ENCODE measurements at places on chromosomes 2 and 18.

- peak; percentile 79 for DNase-seq
These were observed 453 bp downstream of the CABLES1 start for GRCh38 chr18:23135550-23136325.

GRCh38 chr2:190627448-190628412 lies 21.2 kb upstream of the NAB1 start:
- DNase-seq = peak; percentile 73

DNA sequence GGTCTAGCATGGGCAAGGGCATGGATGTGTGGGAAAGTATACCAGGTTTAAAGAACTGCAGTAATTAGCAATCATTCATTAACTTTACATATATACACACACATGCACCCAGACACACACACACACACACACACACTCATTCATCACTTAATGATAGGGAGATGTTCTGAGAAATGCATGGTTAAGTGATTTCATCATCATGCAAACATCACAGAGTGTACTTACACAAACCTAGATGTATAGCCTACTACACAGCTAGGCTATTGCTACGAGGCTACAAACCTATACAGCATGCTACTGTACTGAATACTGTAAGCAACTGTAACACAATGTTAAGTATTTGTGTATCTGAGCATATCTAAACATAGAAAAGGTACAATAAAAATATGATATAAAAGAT lies 83.6 kb downstream of the COLEC12 start:
- no peak for DNase-seq

GRCh38 chr2:157843081-157843480 lies 33.0 kb downstream of the ACVR1 start:
- no peak for DNase-seq

DNA sequence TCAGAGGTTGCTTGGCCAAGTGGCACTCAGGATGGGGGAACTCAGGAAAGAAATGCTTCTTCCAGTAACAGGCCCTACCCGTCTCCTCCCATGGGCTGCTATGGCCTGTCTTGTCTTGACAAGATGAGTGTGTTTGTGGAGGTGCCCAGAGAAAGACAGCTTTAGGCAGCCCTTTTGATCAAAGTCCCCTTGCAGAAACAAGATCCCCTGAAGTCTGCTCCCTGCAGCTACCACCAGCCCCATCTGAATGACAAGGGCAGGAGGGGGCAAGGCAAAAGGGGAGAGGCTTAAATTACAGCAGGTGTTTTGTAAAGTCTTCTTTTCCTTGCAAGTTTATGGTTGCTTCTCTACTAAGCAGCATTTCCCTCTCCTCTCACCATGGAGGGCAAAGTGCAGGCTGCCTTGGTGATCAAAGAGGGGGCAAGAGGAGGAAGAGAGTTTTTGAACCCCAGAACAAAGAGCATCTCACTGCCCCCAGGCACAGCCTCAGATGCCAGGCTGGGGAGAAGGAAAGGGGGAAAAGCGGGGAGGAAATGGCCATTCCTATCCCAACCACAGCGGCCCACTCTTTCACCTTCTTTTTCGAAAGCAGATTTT lies 6.7 kb downstream of the EVA1A start:
- DNase-seq = peak; percentile 43

DNA sequence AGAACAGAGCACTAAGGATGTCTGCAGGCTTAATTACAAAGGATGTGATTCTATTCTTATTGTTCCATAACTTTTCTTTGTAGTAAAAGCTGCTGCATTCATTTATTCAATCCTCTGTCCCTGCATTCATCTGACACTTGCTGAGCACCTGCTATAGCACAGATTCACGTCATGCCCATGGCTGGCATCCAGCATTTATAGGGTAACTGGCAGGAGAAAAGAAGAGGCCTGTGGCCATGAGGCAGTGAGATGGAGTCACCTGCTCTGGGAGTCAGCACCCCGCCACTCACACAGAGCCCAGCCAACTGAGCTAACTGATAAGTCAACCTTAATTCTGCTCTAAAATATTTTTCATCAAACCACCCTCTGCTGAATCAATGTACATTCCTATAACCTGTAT lies 18.3 kb upstream of the CDC42EP3 start:
- DNase-seq = no peak

DNA sequence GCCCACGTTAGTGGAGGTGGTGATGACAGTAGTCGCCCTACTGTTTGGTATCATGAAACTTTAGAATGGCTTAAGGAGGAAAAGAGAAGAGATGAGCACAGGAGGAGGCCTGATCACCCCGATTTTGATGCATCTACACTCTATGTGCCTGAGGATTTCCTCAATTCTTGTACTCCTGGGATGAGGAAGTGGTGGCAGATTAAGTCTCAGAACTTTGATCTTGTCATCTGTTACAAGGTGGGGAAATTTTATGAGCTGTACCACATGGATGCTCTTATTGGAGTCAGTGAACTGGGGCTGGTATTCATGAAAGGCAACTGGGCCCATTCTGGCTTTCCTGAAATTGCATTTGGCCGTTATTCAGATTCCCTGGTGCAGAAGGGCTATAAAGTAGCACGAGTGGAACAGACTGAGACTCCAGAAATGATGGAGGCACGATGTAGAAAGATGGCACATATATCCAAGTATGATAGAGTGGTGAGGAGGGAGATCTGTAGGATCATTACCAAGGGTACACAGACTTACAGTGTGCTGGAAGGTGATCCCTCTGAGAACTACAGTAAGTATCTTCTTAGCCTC lies 16.2 kb downstream of the MSH6 start:
- DNase-seq = no peak

DNA sequence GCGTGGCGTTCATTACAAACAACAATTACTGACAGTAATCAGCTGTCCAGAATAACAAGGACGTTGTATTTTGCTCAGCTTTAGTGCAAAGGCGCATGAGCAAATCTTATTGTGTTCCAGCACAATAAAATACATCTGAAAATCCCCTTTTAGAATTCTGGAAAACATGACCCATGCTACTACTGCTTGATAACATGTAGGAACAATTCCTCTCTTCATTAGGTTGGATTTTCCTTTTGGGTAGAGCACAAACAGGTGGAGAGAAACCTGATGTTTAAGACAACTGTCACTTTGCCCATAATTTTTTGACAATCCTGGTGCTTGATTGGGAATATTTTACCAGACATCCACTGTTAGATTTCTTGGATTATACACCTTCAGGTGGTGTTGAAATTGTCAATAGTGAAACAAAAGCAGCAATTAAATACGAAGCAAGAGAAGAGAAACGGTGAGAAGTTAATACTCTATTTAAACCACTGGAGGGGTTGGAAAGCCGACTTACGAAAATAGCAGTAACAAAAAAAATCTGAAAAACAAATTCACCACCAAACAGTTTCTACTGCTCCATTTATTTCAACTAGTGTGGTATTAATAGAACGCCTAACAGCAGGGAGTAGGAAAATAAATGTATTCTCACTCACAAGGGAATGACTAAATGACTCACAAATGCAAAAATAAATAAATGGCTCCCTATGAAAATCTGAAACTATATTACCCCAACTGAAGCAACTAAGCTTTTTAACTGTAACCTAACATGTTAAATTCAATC lies 102.7 kb downstream of the CPO start:
- DNase-seq = no peak

- no peak for DNase-seq
These were observed 390.7 kb downstream of the LRATD1 start for GRCh38 chr2:15023221-15023620.

GRCh38 chr18:34773378-34773777 lies 63.3 kb downstream of the DTNA start:
- DNase-seq = no peak

GRCh38 chr18:11511434-11512095 lies 97.8 kb upstream of the SLC35G4 start:
- no peak for DNase-seq

DNA sequence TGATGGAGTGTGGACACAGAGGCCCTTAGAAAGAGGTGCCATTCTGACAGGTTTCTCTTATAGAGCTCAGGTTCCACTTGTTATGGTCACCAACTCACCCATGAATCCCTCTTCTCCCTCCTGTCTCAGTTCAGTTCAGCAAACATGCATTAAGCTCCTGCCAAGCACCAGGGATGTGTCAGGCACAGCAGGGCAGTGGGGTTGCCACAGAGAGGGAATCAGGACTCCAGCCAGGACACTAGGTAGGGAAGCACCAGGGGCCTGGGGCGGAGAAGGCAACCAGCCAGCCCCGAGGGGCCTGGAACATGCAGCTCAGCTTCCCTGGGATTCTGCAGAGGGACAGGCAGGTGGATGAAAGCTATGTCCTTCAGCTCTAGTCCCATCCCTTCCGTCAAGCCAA lies 44.6 kb downstream of the TOGARAM2 start:
- no peak for DNase-seq

DNA sequence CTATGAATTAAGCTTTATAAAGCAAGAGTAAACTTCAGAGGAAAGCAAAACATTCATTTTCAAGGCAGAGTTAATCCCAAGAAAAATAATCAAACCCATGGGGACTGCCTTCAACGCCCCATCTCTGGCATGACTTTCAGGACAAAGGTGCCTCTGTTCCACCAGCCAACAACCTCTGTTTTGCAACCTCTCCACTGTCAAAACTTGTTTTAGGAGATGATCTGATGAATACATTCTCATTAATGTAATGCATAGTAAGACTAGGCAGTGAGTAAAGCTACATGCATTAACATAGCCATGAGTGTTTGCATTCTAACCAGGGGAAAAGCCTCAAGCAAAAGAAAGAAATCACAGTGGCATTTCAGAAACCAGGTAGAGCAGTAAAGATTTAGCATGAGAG lies 357.0 kb downstream of the FBXO15 start:
- no peak for DNase-seq

DNA sequence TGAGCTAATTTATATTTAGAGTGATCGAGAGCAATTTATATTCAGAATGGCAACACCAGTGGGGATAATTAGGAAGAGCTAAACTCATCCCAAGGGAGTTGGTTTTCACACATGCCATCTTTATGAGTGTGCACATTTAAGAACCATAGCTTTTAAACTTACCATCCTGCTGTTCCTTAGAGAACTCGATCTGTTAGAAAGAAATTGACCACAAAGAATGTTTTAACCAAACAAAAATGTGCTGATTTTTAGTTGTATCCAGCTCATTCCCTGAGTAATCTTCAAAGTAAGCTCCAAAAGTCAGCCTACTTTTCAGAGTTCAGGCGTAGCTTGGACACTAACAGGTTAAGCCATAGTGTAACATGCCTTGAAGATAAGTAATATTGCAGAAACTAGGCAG lies 12.6 kb downstream of the MYL1 start:
- no peak for DNase-seq

DNA sequence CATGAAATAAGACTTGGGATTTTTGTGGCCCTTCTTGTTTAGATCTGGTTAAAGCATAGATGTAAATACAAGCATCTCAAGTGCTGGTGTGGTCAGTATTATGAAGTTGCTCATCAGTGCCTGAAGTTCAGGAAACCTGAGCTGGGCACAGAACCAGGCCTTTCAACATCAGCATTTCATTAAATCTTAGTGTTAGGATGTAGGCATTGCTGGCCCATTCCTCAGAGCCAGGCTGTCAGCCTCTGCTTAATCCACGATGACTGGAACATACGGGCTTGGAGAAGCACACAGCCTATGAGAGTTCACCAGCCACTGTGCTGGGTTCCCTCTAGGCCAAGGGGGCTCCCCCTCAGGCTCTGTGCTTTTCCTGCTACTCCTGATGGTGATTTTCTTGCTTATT lies 270.2 kb downstream of the EN1 start:
- DNase-seq = no peak

DNA sequence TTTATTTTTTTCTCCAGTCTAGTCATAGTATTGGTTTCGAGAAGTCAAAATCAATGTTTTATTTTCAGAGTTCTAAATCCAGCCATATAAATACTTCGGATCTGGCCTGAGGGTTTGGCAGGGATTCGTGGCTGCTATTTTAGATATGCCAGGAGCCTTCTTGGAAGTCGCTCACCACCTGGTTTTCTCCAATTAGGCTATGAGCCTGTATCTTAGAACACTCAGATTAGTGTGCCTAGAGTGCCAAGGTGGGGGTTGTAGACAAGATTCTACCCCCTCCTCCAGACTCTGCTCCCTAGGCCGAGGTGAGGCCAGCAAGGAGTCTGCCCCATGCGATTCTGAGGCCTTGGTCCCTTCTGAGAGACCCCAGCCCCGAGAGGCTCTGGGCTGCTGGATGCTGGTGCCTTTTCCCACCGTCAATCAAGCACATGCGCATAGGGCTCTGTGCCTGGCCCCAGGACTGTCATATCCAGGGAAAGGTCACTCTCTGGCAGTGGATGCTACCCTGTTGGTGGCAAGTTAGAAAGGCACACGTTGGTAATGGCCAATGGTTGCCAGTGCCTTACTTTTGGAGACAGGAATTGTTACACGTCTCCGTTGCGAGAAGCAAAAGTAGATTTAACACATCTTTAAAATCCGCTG lies 197.1 kb downstream of the AGAP1 start:
- no peak for DNase-seq

GRCh38 chr2:196535742-196536141 lies 103.8 kb upstream of the CCDC150 start:
- DNase-seq = no peak

- DNase-seq = no peak
These were observed 146.1 kb upstream of the DLX2 start for GRCh38 chr2:172248785-172249187.

- no peak for DNase-seq
These were observed 824.2 kb upstream of the FAM98A start for GRCh38 chr2:34423301-34423700.

DNA sequence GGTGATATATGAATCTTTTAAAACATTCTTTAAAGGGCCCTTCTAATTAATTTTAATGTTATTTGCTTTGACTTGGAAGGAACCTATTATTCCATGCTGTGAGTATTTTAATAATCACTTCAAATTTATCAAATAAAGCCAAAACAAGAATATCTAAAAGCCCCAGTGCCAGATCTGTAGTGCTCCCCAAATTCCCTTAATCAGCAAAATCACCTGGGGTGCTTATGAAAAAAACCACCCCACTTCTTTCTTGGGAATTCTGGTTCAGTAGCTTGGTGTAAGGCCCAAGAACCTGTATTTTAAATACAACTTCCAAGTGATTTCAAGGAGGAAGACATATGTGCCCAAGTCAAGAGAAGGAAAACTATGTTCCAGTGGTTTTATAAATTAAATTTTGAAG lies 202.4 kb upstream of the OSR1 start:
- no peak for DNase-seq

- no peak for DNase-seq
These were observed 7.4 kb downstream of the CXCR4 start for GRCh38 chr2:136110526-136110925.

GRCh38 chr18:74503137-74503536 lies 7.0 kb downstream of the CNDP2 start:
- DNase-seq = no peak

- no peak for DNase-seq
These were observed 390.7 kb upstream of the TMEFF2 start for GRCh38 chr2:192585418-192585817.

- no peak for DNase-seq
These were observed 306.2 kb upstream of the CXCR4 start for GRCh38 chr2:136424112-136424511.

DNA sequence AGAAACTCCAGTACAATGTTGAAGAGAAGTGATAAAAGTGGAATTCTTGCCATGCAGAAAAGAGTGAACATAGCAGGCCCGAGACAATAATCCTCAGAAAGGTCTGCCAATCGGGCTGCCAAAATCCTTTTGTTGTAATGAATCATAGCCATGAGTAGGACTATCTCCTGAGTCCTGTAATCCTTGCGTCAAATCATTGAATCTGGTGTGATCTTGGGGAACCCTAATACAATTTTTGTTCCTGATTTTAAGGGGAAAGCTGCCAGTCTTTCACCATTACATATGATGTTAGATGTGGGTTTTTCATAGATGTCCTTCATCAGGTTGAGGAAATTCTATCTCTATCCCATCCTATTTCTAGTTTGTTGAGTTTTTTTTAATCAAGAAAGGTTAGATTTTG lies 2.2 kb downstream of the TPGS2 start:
- DNase-seq = no peak

- no peak for DNase-seq
These were observed 86.5 kb upstream of the UGP2 start for GRCh38 chr2:63755216-63755615.

Measured in H7 (cell line).